ENCODE measurements at places on chromosomes 11 and 22. TPM values are rescaled to one million over a fixed set of nuclear protein-coding genes. Genes with fewer than 3 reads are reported as not detected.

HTR3A gene
- total RNA-seq, result 23.0 TPM

GRCh38 chr11:95536047-95536690 lies 253.4 kb downstream of the FAM76B start:
- no peak for DNase-seq

DDTL gene
- 1.6 TPM for total RNA-seq

- no peak for DNase-seq
Measured at GRCh38 chr11:71184421-71185210, 67.8 kb downstream of the SHANK2 start.

LRRC10B gene
- 1.4 TPM for total RNA-seq

TCN2 gene
- 29.9 TPM for total RNA-seq

B3GAT1 gene
- total RNA-seq, result 31.7 TPM

DNA sequence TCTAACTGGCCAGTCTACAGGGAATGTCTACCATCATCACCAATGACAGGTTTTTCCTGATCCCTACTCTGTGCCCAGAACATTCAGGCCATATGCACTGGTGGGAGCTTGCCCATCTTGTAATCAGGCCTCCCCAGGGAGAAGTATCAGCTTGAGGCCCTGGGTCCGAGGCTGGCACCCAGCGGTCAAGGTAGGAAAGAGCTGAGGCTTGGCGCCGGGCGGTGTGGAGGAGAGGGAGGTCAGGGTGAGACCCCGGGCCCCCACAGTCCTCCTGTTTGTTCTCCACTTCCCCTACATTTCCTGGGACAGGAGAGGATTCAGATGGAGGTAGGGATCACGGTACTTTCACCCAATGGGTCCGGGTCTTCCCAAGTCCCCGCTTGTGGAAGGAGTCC lies 15.5 kb downstream of the TSKU start:
- no peak for DNase-seq

LRRC56 gene
- 2.9 TPM for total RNA-seq

MUC5AC gene
- not detected for total RNA-seq

GRCh38 chr11:109970516-109971183 lies 122.5 kb upstream of the ZC3H12C start:
- DNase-seq, result no peak

DNA sequence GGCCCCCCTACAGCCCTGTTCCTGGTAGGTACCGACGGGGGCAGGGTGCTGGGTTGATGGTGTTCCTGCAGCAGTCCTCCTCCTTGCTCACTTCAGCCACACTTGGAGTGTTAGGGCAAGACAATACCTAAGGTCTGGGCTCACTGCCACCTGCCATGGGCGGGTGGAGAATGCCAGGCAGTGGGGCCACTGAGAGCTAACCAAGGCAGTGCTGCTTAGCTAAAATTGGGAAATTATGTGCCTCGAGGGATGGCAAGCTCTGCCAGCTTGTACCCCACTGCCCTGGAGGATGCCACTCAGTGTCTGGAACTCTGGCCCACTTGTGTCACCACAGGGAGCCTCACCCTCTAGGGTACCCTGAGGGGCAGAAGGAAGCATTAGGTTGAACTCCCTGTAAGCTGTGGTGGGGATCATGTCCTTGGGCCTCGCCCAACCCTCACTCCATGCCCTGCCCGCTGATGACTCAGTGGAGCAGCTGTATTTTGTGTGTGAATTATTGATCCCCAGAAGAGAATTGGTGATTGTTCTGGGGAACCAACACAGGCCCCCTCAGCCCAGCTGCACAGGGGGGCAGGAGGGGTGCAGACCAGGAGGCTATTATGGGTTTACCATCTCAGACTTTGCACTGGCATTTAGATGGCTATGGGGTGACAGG lies 17.7 kb downstream of the PHLDB1 start:
- no peak for DNase-seq

GAB4 gene
- total RNA-seq, result 0.10 TPM

GRCh38 chr22:35728639-35729308 lies 11.1 kb downstream of the APOL5 start:
- no peak for DNase-seq

GRCh38 chr22:29096736-29097669 lies 24.2 kb downstream of the KREMEN1 start:
- no peak for DNase-seq

- no peak for DNase-seq
Measured at GRCh38 chr11:12854829-12855228, 154.3 kb upstream of the RASSF10 start.

- DNase-seq, result no peak
Measured at GRCh38 chr11:121012091-121012490, 11.8 kb upstream of the TBCEL start.

DNA sequence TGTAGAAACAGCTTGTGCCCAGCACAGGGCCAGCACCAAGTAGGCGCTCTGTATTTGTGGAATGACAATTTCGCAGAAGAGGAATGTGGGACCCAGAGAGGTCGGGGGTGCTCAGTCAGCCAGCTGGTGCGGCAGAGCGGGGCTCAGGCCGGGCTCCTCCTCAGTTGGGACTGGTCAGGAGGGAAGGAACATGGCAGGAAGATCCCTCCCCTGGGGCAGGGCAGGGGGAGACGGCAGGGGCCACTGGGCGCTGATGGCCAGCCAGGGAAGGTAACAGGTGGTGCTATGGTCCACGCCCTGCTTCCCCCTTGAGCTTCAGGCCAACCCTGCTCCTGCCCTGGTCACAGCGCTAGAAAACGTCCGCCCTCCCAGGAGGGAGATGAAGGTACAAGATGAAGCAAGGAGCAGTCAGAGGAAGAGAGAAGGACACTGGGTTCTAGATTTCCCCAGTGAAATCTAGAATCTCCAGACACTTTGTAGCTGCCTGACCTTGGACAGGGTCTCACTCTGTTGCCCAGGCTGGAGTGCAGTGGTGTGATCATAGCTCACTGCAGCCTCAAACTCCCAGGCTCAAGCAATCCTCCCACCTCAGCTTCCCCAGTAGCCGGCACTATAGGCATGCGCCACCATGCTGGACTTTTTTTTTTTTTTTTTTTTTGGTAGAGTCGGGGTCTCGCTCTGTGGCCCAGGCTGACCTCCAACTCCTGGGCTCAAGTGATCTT lies 13.5 kb upstream of the SPI1 start:
- no peak for DNase-seq

DNA sequence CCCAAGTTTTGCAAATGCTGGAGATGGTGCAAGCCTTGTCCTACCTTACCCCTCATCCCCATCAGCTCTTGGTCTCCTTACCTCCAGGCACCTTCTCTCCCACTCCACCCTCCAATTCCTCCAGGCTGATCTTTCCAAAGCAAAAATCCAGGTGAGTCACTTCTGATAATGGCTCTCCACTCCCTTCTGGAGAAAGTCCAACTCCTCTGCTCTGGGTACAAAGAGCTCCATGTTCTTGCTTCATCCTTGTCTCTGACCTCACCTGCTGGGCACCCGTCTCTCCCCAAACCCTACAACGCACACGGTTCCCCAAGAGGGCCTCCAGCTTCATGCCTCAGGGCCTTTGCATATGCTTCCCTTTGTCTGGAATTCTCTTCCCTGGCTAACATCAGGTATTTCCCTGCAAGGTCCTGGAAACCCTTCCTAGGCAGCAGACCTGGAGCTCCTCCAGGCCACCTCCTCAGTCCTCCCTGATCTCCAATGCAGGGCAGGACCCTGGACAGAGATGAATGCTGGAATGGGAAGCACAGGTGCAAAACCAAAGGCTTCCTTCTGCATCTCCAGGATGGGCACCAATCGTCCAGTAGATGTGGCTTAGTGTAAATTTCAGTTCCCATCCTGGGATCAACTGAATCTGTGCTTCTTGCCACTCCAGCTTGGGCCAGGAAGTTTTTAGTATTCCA lies 22.7 kb downstream of the IFT27 start:
- no peak for DNase-seq

DNA sequence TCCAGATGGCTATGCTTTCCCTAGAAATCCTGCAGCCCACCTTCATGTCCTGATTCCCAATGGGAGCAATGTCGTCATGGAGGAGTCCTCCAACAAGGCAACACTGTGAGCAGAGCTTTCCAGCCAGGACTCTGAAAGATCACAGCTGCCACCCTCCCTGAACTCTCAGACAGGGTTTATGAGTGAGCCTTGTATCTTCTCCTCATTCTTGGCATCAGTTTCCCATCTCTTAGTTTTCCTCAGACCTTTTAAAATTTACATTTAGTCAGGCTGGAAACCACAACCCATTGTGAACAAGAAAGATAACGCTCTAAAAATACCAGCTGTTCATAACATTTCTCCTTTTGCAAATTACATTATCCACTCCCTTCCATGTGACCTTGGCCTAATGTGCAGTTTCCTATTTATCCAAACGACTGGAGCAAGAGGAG lies 15.6 kb upstream of the LYVE1 start:
- DNase-seq, result no peak

DNA sequence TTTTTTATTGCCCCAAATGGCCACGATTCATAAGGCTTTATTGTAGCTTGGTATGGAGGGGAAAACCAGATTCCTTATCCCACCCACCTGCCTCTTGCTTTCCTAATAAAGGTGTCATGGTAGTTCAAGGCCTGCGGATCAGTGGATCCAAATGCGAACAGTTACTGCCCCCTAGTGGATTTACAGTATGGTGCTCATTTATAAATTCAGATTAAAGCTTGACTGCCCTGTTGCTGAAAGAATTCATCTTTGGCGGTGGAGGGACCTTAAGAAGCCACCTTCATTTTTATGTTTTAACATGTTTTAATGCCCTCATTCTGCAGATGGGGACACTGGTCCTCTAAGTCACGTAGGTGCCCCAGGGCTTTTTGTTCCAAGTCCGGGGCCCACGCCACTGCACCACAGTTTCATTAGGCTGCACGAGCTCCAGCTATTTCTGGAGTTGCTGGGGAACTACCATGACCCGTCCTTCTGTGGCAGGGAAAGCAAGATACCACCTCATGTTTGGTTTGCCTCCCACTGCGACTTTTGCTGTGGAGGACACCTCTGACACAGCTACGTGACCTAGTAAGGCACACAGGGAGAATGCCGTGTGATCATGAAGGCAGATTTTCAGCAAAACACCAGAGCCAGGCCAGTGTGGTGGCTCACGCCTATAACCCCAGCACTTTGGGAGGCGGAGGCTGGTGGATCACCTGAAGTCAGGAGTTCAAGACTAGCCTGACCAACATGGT lies 15.6 kb upstream of the INCENP start:
- DNase-seq, result peak; percentile 86

GRCh38 chr11:17256512-17256911 lies 20.0 kb upstream of the NUCB2 start:
- DNase-seq, result no peak

DNA sequence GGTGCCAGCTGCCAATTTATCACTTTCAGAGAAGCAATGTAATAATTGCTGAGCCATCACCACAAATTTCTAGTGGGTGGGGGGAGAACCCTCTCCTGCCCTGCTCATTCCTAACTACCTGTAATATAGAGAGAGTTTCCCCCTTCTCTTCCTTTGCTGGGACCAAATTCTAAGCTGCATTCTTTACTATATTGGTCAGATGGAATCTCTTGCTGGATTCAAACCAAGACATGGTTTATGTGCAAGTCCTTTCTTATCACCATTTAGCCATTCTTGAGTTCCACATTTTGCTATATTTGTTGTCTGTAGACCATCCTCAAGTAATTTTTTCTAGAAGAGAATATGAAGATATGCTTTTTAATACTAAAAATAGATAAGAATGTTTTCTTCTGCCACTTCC lies 452.1 kb downstream of the MN1 start:
- DNase-seq, result no peak

GRCh38 chr11:43921561-43922294 lies 20.7 kb upstream of the C11orf96 start:
- no peak for DNase-seq

DNA sequence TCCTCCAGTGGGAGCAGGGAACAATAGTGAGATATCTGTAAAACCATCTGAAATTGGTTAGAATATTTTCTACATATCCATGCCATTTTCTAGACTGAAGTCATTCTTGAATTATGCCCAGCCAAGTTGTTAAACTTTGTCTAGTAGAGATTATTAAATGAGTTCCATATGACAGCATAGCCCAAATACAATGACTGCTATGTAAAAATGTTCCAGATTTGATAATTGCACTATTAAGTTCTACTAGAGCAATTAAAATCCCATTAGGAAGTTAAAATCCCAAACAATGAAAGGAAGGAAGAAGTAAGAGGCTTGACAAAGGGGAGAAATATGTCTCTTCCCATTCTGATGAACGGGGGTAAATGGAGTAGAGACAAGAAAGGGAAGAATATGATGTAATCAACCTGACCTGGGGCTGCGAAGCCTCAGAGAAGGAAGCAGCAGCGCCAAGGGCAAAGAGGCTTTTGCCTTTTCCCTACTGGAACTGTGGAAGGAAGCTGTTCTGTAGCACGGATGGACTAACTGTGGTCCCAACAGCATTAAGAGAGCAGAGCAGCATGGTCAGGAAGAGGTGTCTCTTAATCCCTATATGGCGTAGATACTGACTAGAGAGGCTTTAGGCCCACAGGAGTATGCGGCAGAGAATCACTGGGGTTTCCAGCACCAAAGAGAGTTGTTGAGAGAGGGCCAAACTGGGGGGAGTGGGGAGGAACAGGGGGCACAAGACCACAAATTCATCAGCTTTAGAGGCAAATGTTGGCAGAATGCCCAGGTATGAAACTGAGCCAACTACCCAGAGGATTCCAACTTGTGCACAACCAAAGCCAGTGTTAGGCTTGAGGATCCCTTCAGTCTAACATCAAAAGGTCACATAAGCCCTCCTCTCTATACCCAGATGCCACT lies 26.7 kb downstream of the RRP8 start:
- peak; percentile 94 for DNase-seq

CCDC34 gene
- 13.9 TPM for total RNA-seq

DNA sequence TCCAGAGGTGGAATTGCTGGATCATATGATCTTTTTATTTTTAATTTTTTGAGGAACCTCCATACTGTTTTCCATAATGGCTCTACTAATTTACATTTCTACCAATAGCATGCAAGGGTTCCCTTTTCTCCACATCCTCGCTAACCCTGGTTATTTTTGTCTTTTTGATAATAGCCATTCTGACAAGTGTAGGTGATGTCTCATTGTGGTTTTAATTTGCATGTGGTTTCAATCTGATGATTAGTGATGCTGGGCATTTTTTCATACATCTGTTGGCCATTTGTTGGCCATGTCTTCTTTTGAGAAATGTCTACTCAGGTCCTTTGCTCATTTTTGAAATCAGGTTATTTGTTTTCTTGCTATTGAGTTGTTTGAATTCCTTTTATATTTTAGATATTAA lies 15.4 kb upstream of the OR4D5 start:
- DNase-seq, result no peak

GRCh38 chr11:116421529-116422185 lies 351.1 kb downstream of the BUD13 start:
- DNase-seq, result no peak

CCDC73 gene
- not detected for total RNA-seq
